Skin of body (tissue), 3 donors: ENCODE measurements at places on chromosomes 7 and 10. TPM values are rescaled to one million over a fixed set of nuclear protein-coding genes. Genes with fewer than 3 reads are reported as not detected.

OR6V1 gene
- total RNA-seq: not detected

EFCAB10 gene
- total RNA-seq: not detected

TMEM229A gene
- total RNA-seq: not detected

GRCh38 chr7:70298780-70299471, 700.7 kb downstream of the AUTS2 start:
- DNase-seq: no peak

DNA sequence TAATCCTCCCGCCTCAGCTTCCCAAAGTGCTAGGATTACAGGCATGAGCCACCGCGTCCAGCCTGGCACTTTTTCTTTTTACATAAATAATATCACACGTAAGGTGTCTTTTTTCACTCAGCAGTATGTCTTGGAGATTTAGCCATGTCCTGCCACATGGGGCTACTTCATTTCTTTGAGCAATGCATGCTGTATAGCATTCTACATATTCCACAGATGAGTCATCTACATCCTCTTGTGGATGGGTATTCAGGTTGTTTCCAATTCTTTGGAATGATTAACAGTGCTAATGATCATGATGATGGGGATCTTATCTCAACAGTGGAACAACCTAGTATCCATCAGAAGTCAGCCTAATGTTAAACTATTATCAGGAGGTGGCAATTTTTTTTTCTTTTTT, 50.8 kb downstream of the ZNF503 start:
- DNase-seq: no peak

GRCh38 chr7:11707606-11708193, 124.3 kb downstream of the THSD7A start:
- no peak for DNase-seq

- peak; percentile 19 for DNase-seq
Measured at GRCh38 chr10:62760401-62760800, 44.1 kb upstream of the ADO start.

DNA sequence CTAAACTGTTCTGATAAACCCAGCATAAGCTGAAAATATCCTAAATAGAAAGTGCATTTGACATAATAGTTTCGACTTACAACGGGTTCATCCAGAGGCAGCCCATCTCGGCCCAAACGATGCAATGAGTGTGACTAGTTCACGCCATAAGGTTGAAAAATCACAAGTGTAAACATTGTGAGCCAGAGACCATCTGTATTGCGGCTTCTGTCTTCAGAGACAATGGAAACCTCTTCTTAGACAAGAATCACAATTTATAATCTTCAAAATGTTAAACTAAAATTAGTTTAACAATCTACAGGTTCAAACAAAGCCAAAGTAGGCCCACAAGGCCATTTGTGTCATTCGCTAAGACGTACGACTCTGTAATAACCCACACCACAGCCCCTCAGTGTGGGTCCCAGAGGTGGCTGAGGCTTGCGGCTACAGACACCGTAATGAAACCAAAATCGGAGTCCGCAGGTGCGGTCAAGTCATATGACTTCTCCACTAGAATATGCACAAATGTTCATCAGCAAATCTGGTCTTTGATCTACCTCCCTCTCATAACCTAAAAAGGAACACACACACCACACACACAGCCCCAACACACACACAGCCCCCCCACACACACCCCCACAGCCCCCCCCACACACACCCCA, 81.8 kb downstream of the DIP2C start:
- no peak for DNase-seq

DNA sequence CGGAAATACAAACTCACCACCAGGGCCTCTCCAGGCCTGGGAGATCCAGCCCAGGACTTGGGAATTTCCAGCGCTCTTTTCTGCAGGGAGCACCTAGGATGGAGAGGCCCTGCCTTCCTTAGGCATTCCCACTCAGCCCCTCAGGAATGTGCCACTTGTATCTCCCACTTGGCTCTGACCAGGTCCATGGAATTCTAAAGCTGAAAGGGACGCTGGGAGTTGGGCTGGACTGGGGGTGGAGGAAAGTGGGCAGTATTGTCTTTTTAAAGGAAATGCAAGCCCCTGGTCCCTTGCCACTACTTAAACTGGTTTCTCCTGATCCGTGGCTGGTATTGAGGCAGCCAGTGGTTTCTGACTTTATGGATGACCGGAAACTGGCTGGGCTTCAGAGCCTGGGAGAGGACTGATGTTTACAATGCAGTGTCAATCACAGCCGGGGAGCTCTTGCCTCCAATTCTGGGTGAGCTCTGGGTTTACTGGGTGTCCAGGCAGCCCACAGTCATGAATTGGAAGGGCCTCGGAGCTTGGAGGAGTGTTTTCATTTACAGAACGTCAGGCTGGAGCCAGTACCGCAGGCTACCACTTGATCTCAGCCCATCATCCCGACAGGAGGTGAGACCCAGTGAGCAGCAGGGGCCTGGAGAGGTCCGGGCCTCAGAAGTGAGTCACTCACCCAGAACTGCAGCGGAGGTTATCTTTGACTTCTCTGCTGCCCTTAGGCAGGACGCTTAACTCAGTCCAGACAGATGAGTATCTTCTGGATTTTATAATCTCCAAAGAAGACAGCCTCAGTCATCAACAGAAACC, 27.3 kb downstream of the AGAP3 start:
- no peak for DNase-seq

GRCh38 chr10:105956550-105956949, 1208.0 kb downstream of the SORCS1 start:
- DNase-seq: no peak
